Ovary (tissue), 10 donors: ENCODE measurements at places on chromosomes 3 and 15. TPM values are rescaled to one million over a fixed set of nuclear protein-coding genes. Genes with fewer than 3 reads are reported as not detected.

DNA sequence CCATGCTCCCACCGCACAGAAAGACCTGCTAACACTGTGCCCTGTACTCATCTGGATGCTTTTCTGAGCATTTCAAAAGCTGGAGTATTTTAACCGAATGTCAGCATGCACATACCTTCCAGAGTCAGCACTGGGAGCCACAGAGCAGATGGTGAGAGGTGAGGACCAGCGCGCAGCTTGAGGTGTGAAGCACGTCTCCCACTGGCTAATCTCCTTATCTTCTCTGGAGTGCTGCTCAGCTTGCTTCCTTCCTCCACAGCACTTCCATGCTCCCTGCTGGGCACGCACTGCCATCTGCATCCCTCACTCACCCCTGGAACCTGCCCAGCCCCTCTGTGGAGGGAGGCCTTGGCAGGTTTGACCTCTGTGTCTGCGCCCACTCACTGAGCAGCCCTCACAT is at the start of gene GNB5:
TSS of gene GNB5 (minus strand) at position 186 of the 400 bp plus-strand sequence. CDS start 6,716 bp downstream, outside the sequence.
- DNase-seq: no peak

GRCh38 chr3:161413855-161414210 is 42.5 kb upstream of the SPTSSB start:
- no peak for DNase-seq

GRCh38 chr3:190505381-190506003 is 8.4 kb upstream of the IL1RAP start:
- DNase-seq: no peak

- no peak for DNase-seq
These were observed 68.7 kb upstream of the BLM start for GRCh38 chr15:90648137-90649070.

DNA sequence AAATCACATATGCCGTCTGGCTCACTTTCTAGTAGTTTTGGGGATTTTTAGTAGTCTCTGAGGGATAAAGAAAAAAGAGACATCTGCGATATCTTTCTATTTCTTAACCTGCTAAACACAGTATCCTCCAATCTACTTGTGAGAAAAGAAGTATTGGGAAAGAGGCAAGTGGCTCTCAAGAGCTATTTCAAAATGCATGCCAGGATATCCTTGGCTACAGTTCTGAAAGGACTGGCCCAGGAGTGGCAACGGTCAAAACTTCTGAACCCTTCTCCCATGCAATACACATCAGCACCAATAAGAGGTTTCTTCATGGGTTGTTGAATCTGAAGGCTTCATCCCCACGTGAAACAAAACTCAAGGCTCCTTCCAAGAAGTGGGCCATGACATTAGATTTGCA is 204.0 kb upstream of the WNT5A start:
- DNase-seq: no peak

DNA sequence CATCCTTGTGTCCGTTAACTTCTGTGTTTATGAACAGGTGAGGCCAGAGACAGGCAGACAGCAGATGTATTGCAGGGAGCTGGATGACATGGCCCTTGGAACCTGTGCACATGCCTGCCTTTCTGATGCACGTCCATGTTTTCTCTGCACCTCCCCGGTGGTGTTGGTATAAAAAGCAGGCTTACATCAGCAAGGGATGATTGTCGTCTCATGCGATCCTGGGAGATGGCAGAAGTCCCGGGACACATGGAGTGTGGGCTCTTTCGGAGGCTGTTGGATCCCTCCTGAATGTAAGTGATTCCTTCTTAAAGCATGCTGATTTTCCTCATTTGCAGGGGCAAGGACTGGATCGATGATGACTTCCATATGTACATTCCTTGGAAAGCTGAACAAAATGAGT is 134.8 kb downstream of the SNRPN start:
- no peak for DNase-seq

- no peak for DNase-seq
These were observed 223.0 kb upstream of the SATB1 start for GRCh38 chr3:18648159-18648558.

GRCh38 chr3:144593881-144594280 is 622.3 kb downstream of the DIPK2A start:
- no peak for DNase-seq

GOLGA6L24 gene
- total RNA-seq: not detected

NUP210 gene
- total RNA-seq: 1.4 TPM

SCAP gene
- total RNA-seq: 86.4 TPM

PLAAT1 gene
- total RNA-seq: 0.86 TPM
